Tibial nerve (tissue), 4 donors: ENCODE measurements at places on chromosomes 1 and 21. TPM values are rescaled to one million over a fixed set of nuclear protein-coding genes. Genes with fewer than 3 reads are reported as not detected.

- no peaks in the 10 kb centered on the region for H3K4me1 ChIP-seq
- no peak overlapping the region for H3K4me3 ChIP-seq
- DNase-seq = no peak
Measured at GRCh38 chr1:159066108-159066507, 10.5 kb downstream of the AIM2 start.

GRCh38 chr1:213273546-213273945 is 222.5 kb downstream of the RPS6KC1 start:
- no peak for DNase-seq
- H3K27ac ChIP-seq = no peak overlapping the region
- H3K4me3 ChIP-seq = no peak overlapping the region
- peaks cover 46% of the 10 kb centered on the region for H3K36me3 ChIP-seq
- H3K4me1 ChIP-seq = no peaks in the 10 kb centered on the region
- H3K27me3 ChIP-seq = no peaks in the 10 kb centered on the region

DNA sequence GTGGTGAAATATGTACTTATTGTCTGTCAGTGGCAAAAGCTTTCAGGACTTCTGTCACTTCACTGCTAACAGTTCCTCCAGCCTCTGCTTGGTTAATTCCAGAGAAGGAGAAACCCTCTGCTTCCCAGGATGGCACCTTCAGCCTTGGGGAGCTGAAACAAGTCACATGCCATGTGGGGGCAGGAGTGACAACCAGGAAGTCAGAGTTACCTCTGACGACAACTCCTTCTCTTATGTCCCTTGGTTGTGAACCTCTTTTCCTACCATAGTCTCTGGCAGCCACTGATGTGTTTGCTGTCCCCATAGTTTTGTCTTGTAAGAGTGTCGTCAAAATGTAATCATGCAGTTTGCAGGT is 53.6 kb downstream of the FCRL5 start:
- H3K4me1 ChIP-seq = no peaks in the 10 kb centered on the region
- H3K27me3 ChIP-seq = peaks cover 5% of the 10 kb centered on the region
- H3K36me3 ChIP-seq = no peaks in the 10 kb centered on the region
- DNase-seq = no peak

DNA sequence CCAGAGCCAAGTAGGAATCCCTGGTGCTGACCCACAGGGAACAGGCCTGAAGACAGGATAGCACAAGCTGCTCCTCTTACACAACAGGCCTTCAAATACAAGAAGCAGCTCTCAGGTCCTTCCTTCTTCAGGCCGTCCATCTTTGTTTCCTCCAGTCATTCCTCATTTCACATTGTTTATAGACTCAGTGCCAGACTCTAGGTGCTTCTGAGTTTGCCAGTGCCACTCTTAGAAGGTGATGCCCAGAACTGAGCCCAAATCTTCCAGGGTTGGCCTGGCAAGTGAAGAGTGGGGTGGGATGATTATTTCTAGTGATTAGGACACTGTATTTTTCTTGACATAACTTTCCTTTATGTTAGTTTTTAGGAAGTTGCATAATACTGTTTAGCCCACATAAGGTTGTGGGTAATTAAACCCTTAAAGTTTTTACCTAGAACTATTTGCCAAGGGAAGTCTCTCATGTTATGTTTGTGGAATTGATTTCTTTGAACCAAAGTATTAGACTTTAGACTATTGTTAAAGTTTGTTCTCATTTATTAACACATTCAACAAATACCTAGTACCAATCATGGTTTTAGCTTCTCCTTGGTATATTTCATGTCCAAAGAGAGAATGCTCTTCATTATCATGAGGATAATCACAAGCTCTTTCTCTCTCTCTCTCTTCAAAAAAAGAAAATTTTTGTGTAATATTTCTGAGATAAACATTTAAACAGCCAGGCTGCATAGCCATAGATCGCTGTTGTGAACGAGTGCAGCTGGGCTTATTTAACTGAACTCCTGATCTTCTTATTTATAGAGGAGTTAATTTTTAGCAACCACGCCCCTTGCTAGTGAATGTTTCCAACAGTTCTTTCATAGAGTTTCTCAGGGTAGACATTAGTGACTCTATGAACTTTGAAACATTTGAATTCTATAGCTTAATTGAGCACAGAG is 47.7 kb downstream of the PGM1 start:
- no peak overlapping the region for H3K4me3 ChIP-seq
- H3K27ac ChIP-seq = no peak overlapping the region
- no peaks in the 10 kb centered on the region for H3K36me3 ChIP-seq
- DNase-seq = no peak
- H3K27me3 ChIP-seq = no peaks in the 10 kb centered on the region

GRCh38 chr1:13624526-13624925 is 40.9 kb downstream of the PDPN start:
- H3K27ac ChIP-seq = no peak overlapping the region
- H3K4me3 ChIP-seq = no peak overlapping the region
- H3K27me3 ChIP-seq = no peaks in the 10 kb centered on the region
- H3K36me3 ChIP-seq = no peaks in the 10 kb centered on the region
- DNase-seq = no peak

The CCDC27 gene
- total RNA-seq = not detected

The C1orf210 gene
- not detected for total RNA-seq

The OR1C1 gene
- not detected for total RNA-seq

- no peak overlapping the region for H3K27ac ChIP-seq
- H3K27me3 ChIP-seq = no peaks in the 10 kb centered on the region
- no peak overlapping the region for H3K4me3 ChIP-seq
- peaks cover 8% of the 10 kb centered on the region for H3K4me1 ChIP-seq
- H3K36me3 ChIP-seq = no peaks in the 10 kb centered on the region
- DNase-seq = no peak
Measured at GRCh38 chr1:212567638-212568037, 40.9 kb upstream of the ATF3 start.

The KLF17 gene
- total RNA-seq = not detected

GRCh38 chr1:160834945-160835565 is 27.6 kb downstream of the CD244 start:
- no peak overlapping the region for H3K4me3 ChIP-seq
- DNase-seq = no peak
- no peaks in the 10 kb centered on the region for H3K27me3 ChIP-seq

DNA sequence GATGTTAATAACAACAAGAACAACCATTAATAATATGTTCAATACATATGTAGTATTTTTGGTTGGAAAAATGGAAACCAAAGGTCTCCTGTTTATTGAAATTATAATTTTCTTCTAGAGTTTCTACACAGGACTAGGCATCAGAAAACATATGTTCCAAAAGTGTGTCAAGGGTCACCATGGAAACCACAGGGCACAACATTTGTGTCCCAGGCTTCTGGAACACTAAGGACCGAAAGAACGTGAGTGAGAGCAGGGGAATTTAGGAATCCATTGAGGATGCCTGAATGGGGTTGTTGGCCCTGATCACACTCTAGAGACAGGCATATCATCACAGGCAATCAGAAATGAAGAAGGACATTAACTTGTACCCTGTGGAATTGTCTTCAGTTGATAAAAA is 7.5 kb upstream of the CDC14A start:
- no peaks in the 10 kb centered on the region for H3K4me1 ChIP-seq
- no peak overlapping the region for H3K27ac ChIP-seq
- DNase-seq = no peak
- H3K4me3 ChIP-seq = no peak overlapping the region
- H3K36me3 ChIP-seq = no peaks in the 10 kb centered on the region

The CACNA1S gene
- total RNA-seq = not detected

GRCh38 chr1:182684116-182684828 is at the start of gene RGS8:
RGS8 (minus strand) TSS chr1:182684587; CDS start chr1:182669649, 14,938 bp downstream.
- no peak within 1 kb of the TSS for H3K27ac ChIP-seq
- DNase-seq = no peak
- H3K4me1 ChIP-seq = no peaks in the 10 kb centered on the region
- no peaks in the 10 kb centered on the region for H3K36me3 ChIP-seq
- H3K4me3 ChIP-seq = no peak within 1 kb of the TSS

- H3K4me1 ChIP-seq = no peaks in the 10 kb centered on the region
- no peak for DNase-seq
Measured at GRCh38 chr1:3691421-3692204, 39.3 kb downstream of the TP73 start.

DNA sequence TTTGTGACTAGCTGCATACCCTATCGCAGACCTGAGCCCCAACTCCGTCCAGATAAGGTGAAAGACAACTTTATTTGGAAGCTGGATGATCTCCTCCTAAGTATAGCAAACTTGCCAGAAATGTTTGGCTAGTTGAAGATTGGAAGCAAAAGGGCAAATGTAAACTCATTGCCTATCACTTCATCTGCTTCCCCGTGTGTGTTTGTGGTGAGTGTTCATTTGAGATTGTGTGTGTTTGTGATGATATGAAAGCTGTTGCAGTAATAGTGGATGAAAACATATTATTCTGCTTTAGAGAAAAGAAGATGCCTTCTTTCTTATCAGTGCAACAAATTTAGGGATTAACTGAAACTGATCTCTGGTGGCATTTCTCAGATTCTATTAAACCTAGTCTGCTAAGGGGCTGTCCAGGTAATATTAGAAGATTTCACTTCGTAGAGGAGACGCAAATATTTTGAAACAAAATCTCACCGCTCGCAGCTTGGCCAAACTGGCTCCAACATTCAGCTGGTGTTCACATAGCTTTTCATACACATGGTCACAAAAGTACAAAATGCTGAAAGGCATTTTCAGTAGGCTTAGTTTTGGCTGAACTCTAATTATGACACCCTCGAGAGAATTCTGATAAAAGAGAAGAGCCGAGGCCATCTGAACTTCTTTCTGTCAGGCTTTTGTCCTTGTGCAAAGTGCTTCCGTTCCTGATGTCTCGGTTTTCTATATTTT is 1.1 kb downstream of the TBX19 start:
- H3K4me1 ChIP-seq = no peaks in the 10 kb centered on the region
- H3K27me3 ChIP-seq = no peaks in the 10 kb centered on the region
- DNase-seq = no peak
- H3K36me3 ChIP-seq = no peaks in the 10 kb centered on the region

DNA sequence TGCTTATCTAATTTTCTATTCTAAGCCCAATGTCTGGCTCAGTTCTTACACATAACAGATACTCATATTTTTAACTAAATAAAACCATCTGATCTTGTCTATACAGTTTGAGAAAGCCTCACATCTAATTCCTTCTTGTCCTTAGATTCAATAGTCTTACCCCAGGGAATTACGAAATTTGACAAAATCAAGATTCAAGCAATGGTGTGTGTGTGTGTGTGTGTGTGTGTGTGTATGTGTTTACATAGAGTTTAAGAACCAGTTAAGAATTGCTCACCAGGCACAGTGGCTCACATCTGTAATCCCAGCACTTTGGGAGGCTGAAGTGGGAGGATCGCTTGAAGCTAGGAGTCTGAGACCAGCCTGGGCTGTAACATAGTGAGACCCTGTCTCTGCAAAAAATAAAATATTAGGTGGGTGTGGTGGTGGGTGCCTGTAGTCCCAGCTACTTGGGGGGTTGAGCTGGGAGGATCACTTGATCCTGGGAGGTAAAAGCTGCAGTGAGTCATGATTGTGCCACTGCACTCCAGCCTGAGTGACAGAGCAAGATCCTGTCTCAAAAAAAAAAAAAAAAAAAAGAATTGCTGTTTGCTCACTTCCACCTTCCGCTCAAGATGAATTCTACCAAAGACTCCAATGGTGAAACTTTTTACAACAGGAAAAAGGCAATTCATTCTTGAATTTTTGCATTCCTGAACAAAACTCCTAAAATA is 6.2 kb downstream of the WDR64 start:
- no peaks in the 10 kb centered on the region for H3K4me1 ChIP-seq
- H3K4me3 ChIP-seq = no peak overlapping the region
- H3K36me3 ChIP-seq = no peaks in the 10 kb centered on the region
- H3K27ac ChIP-seq = no peak overlapping the region
- H3K27me3 ChIP-seq = no peaks in the 10 kb centered on the region

GRCh38 chr21:38798481-38798882 is 7.2 kb upstream of the ETS2 start:
- no peak for DNase-seq
- no peaks in the 10 kb centered on the region for H3K36me3 ChIP-seq
- no peaks in the 10 kb centered on the region for H3K27me3 ChIP-seq
- H3K4me3 ChIP-seq = no peak overlapping the region
- no peak overlapping the region for H3K27ac ChIP-seq

GRCh38 chr1:82398357-82398756 is 597.6 kb downstream of the ADGRL2 start:
- H3K4me1 ChIP-seq = no peaks in the 10 kb centered on the region
- no peak for DNase-seq
- no peaks in the 10 kb centered on the region for H3K36me3 ChIP-seq
- no peak overlapping the region for H3K4me3 ChIP-seq
- no peaks in the 10 kb centered on the region for H3K27me3 ChIP-seq

GRCh38 chr1:244833734-244834542 is 1.5 kb upstream of the COX20 start:
- peaks cover 31% of the 10 kb centered on the region for H3K4me1 ChIP-seq
- no peaks in the 10 kb centered on the region for H3K27me3 ChIP-seq
- H3K4me3 ChIP-seq = peak overlapping the region; percentile 78
- peak overlapping the region; percentile 100 for H3K27ac ChIP-seq
- H3K36me3 ChIP-seq = peaks cover 5% of the 10 kb centered on the region
- DNase-seq = no peak

GRCh38 chr21:35575280-35575915 is 484.9 kb downstream of the SETD4 start:
- H3K4me3 ChIP-seq = no peak overlapping the region
- no peaks in the 10 kb centered on the region for H3K27me3 ChIP-seq
- DNase-seq = no peak
- no peak overlapping the region for H3K27ac ChIP-seq
- H3K4me1 ChIP-seq = no peaks in the 10 kb centered on the region

GRCh38 chr1:89821322-89822108 is 683 bp downstream of the LRRC8D start:
- peaks cover 26% of the 10 kb centered on the region for H3K4me1 ChIP-seq
- DNase-seq = no peak
- H3K36me3 ChIP-seq = no peaks in the 10 kb centered on the region
- peak overlapping the region; percentile 93 for H3K4me3 ChIP-seq
- peak overlapping the region; percentile 61 for H3K27ac ChIP-seq

The FCRL1 gene
- total RNA-seq = not detected

The PADI1 gene
- total RNA-seq = not detected

DNA sequence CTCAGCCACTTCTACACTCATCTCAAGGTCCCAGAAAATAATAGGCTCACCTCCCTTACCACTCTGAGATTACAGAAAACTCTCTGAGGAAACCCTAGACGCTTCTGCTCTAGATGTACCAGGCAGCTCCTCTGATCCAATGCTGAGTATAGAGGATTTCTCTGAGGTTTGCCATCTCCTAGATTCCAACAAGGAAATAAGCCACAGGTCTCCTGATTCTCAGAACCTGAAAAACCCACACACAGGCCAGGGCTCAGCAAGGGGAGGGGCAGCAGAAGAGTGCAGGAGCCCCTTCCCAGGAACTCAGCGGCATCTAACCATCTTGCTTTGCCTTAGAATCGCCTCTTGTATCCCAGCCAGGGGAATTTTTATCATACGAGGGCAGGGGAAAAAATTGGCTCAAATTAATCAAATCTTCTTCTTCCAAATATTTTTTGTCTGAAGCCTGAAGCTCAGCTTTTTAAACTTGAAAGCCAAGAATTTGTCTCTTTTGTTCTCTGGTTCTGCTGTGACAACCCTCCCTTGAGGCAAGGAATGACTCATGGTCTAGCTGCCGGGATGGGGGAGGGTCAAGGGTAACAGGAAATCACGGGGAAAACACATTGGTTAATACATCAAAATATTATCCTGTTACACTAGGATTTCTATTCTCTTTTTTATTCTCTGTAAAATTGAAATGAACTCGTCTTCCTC is 30.8 kb downstream of the GORAB start:
- peaks cover 6% of the 10 kb centered on the region for H3K4me1 ChIP-seq
- DNase-seq = peak; percentile 25
- peak overlapping the region; percentile 22 for H3K4me3 ChIP-seq
- peaks cover 5% of the 10 kb centered on the region for H3K36me3 ChIP-seq
- no peaks in the 10 kb centered on the region for H3K27me3 ChIP-seq
- H3K27ac ChIP-seq = peak overlapping the region; percentile 90

The AMY1B gene
- not detected for total RNA-seq

GRCh38 chr1:151134991-151135390 is 11.4 kb downstream of the SEMA6C start:
- no peaks in the 10 kb centered on the region for H3K36me3 ChIP-seq
- no peaks in the 10 kb centered on the region for H3K27me3 ChIP-seq
- no peak for DNase-seq
- H3K4me1 ChIP-seq = peaks cover 22% of the 10 kb centered on the region
- no peak overlapping the region for H3K4me3 ChIP-seq

The LYST gene
- 62.6 TPM for total RNA-seq
